ENCODE measurements at places on chromosomes 4 and X. TPM values are rescaled to one million over a fixed set of nuclear protein-coding genes. Genes with fewer than 3 reads are reported as not detected.

The SMARCA1 gene
- 11.2 TPM for polyA plus RNA-seq

The NUP62CL gene
- 1.6 TPM for polyA plus RNA-seq

The MND1 gene
- polyA plus RNA-seq, result 19.8 TPM

The GAGE12F gene
- not detected for polyA plus RNA-seq

The OTOP1 gene
- not detected for polyA plus RNA-seq

The GAGE12J gene
- not detected for polyA plus RNA-seq

The RPL36A gene
- polyA plus RNA-seq, result 2,691 TPM

The PPP1R2C gene
- not detected for polyA plus RNA-seq
